Activated CD4-positive, alpha-beta T cell treated with anti-CD3 and anti-CD28 coated beads, Interleukin-2, Interleukin-4, amounts not matched to agents 100 ng/mL and 50 ng/mL, durations not matched to agents 16 hours and 8 hours (primary cell): ENCODE measurements at places on chromosomes 5 and 9.
A peak's percentile ranks its signal among the peaks of the same experiment; 100 is the strongest.

DNA sequence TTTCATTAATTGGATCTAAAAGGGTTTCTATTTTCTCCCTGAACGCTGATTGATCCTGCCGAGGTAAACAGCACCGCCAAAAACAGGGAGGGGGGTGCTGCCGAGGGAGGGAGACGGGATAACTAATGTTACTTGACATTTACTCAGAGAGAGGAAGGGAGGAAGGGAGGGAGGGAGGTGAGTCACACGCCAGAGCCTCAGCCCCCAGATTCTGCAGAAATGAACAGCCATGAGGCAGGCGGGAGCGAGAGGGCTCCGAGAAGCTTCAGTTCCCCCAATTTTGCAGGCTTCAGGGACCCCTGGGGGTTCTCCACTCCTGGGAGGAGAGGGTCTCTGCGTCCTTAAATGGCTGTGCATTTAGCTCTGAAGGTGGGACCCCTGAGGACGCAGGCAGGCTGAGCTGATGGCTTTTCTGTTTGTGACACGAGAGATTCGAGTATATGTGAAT is 59.1 kb upstream of the IER5L start:
- DNase-seq = peak; percentile 55

GRCh38 chr9:14554886-14555285 is 138.3 kb downstream of the ZDHHC21 start:
- no peak for DNase-seq

GRCh38 chr9:27353474-27354229 is 56.7 kb upstream of the EQTN start:
- DNase-seq = no peak

DNA sequence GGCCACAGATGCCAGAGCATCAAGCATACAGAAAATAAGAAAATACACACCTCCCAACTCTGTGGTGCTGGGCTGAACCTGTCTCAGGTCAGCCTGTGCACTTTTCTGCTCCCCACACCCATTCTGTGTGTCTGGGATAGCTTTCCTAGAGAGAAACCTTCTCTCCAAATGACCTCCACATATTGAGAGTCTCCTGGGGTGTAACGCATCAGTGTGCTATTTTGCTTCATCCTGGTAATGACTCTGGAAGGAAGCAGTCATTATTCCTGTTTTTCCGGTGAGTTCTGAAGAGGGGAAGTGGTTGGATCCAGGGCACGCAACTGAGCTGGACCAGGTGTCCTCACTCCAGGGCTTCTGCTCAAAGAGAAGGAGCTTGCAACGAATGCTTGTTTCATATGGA is 73.2 kb upstream of the SH3PXD2B start:
- DNase-seq = no peak

DNA sequence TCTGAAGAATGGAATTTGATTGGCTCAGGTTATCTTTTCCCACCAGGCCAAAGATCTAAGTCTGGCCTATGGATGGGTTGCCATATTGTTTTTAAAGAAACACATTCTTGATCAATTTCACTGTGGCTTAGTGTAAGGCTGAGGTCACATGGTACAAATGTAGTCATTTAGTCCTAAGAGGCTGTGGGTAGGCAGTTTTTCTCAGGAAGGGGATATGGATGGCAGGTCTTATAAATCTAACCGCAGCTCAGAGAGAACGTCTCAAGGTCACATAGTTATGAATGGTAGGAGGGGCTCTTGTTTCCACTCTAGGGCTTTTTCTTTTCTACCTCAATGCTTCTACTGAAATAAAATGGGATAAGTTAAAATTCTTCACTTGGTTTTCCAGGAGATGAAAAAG is 128.6 kb upstream of the ACTBL2 start:
- no peak for DNase-seq

- DNase-seq = no peak
Measured at GRCh38 chr9:13360188-13360587, 80.7 kb upstream of the MPDZ start.

DNA sequence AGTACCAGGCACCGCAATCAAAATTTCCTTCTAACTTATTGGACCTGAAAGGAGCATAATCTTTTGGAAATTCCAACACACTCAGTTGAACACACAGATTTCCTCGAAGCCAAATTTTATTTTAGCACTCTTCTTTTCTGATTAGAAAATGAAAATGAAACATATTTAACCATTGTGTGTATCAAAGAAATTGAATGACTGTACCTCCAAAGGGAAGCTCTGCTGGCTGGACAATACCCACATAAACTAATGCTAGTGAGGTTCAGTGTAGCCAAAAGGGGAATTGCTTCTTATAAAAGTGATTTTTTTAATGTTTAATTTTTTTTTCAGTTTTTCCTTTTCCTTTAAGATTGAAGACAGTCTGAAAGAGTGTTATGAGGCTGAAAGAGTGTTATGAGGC is 239.6 kb upstream of the NREP start:
- no peak for DNase-seq

DNA sequence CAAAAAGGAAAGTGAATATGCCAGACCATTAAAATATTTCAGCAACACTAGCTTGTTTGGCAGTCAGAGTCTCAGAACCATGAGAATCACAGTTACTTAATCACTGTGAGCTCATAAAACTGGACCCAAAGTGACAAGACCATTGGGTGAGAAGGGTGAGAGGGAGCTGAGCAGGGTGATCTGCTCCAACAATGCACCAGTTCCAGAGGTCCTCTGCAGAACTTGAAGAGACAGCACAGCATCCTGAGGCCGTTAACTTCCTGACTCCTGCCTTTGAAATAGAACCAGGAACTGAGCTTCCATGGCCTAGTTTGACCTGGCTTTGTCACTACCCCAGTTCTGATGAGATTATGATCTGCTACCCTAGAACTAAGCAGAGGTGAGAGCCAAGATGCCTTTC is 57.4 kb downstream of the NFIB start:
- DNase-seq = no peak

- no peak for DNase-seq
Measured at GRCh38 chr5:51386916-51387883, 4.0 kb downstream of the ISL1 start.

GRCh38 chr9:108477529-108478006 is 378.2 kb downstream of the ACTL7B start:
- DNase-seq = no peak

DNA sequence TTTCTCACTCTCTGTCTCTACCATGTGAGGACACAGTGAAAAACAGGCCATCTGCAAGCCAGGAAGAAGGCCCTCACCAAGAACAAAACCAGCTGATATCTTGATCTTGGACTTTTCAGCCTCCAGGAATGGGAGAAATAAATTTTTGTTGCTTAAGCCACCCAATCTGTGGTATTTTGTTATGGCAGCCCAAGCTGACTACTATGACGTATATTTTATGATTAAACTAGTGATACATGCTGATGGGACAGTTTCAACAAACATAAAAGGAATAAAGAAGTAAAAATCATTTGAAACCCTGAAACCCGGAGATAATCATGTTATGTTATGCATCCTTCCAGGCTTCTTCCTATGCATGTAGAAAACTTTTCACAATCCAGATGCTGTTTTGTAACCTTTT is 71.5 kb upstream of the ERBIN start:
- DNase-seq = no peak

DNA sequence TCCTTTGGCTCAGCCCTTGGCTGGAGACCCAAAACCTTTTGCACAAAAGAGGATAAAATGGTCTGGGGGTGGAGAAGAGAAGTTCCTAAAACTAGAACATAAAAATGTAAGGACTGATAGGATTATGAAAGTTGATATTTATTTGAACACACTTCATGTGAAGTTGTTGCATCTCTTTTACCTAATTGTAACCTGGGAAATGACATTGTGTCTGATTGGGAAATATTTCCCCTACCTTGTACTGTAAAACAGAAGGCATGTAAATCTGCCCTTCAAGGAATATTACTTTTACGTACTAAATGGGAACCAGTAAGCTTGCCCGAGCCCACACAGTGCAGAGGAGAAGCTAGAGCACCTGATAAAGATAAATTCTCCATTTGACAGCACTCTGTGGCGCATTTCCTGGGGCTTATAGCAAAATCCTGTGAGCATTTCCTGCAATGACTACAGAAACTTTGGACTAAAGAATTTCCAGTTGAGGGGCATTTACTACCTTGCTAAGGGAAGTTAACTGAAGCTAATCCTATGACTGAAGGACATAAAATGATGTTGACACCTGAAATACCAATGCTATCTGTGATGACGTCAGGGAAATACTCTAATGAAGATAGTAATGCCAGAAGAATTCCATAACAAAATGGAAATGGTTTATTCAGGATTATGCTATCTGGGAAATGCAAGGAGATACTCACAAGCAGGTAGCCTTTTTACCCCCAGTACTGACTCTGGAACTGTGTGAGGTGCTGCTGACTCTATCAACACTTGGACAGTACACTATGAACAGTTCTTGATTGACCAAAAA is 78.3 kb upstream of the LIFR start:
- DNase-seq = no peak

DNA sequence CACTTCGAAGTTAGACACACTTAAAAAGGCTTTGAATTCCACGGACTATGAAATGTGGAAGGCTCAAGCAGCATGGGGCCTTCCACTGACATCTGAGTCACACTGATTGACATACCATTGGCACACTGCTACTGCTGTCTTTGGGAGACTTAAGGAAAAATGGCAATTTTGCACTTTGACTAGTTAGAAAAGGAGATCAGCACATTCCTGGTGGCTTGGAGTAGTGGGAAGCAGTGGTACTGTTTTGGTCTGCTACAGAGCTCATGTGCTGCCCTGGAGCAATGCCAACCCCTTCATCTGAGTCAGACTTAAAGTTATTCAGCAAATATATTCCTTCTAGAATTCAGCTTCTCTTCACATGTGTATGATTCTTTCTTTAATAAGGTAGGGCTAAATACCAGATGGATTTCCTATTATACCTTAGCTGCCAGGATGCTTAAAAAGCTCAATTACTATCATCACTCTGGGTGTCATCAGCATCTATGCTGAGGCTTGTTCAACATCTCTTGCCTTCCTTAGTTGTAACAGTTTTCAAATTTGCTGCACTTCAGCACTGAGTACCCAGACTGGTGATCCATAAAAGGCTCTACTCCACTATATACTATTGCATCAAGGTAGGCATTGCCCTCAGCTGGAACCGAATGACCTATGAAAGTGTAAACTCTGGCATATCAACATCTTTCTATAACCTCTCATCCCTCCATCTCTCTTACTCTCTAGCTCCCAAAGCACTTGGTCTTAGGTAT is 42.3 kb upstream of the MOCS2 start:
- DNase-seq = no peak

GRCh38 chr5:88924330-88924657 is 41.3 kb upstream of the MEF2C start:
- no peak for DNase-seq

DNA sequence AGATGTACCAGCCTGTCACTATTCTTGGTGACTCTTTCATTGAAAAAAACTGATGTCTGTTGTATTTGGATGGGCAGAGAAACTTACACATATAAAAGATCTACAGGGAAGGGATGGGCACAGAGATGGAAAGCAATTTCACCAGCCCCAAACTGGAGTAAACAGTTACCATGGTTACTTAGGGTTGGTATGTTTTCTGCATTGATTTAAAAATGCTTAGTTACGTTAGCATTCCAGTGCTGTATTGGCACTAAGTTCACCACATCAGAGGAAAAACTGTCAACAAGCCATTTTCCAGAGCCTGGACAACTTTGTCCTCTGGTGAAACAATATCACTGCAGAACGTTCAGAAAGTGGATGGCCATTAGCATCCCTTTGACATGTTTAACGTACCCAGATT is 28.0 kb downstream of the MARCHF3 start:
- DNase-seq = no peak

DNA sequence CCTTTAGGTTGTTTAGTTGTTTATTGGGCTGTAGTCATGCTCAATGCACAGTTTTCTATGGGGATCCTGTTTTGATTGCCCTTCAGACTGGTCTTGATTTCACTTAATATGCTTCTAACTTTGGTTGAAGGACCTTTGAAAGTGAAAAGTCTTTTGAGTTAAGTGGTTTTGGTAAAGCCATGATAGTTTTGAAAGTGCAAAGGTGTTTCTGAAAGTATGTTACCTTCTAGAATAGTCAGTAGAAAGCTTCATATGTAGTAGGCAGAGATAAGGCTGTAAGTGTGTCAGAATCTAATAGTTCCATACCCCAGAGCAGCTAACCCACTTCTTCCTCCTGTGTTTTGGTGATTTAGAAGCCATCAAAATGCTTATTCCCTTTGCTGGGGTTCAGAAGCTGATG is 46.1 kb downstream of the RASGRF2 start:
- no peak for DNase-seq

- DNase-seq = no peak
Measured at GRCh38 chr5:28355831-28356230, 1317.4 kb upstream of the CDH9 start.
